ENCODE measurements at places on chromosomes 1 and 21. TPM values are rescaled to one million over a fixed set of nuclear protein-coding genes. Genes with fewer than 3 reads are reported as not detected.

GRCh38 chr1:12528021-12528852 is 89.8 kb downstream of the DHRS3 start:
- no peak for DNase-seq

DNA sequence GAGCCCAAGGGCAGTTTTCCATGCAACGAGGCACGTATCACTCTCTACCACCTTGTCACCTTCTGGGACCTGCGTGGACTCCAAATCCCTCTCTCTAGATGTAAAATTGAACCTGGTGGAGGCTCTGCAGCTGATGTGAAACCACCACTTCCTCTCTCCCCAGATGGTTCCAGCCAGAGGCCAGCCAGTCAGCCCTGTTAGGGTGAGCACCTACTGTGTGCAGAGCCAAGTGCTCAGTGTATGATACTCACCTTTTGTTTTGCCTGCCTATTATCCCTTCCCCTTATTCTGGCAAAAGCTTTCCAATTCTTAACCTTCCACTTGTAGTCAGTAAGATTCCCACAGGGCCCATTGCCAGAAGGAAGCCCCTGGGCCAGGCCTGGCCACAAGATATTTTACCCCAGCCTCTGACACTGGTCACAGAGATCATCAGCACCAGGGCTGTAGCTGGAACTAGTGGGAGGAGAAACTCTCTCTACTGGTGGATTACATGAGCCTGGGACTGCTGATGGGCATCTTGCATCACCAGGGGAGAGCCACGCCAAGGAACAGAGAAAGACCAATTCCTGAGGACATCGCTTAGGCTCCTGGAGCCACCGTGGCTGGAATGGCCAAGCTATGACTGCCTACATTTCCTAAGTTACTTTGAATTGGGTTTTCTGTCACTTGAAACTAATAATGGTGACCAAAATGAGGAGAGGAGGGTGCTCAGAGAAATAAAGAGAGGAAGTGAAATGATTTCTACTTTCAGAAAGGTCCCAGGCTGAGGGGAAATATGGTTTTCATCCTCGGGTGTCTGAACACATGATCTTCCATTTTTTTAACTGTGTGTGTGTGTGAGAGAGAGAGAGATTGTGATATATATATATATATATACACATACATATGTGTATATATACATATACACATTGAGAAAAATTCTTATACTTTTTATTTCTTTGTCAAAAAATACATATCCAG is 26.6 kb upstream of the RD3 start:
- DNase-seq = no peak

Gene LEPROT
- 45.8 TPM for total RNA-seq

DNA sequence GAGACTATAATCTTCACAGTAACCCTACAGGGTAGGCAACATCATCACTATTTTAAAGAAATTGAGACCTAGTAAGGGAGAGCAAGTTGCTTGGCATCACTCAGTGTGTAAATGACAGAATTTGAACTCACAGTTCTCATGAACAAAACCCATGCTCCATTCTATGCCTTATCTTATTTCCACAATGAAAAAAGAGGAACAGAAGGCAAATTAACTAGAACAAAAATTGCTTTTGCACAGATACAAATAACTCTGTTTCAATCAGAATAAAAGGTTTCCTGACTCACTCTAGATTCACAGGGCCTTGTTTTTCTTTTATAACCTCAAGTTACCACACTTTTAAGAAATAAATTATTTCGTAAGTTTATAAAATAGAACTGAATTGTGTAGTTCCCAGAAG is 90.1 kb downstream of the UCHL5 start:
- no peak for DNase-seq

Gene VTCN1
- 0.04 TPM for total RNA-seq

DNA sequence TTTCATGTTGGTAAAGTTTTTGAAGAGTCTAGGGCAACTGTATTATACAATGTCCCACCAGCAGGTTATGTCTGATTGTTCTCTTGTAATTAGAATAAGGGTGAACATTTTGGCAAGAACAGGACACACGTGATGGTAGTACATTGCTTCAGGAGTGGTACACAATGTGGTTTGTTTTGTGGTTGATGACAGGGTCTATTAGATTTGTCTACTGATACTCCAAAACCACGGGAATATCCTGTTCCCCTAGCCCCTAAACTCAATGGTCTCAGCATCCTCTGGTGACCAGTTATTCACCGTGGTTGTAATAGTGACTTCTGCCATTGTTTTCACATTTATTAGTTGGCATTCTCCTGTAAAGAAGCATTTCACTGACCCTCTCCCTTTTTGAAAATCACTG is 22.1 kb upstream of the ACTA1 start:
- DNase-seq = no peak

DNA sequence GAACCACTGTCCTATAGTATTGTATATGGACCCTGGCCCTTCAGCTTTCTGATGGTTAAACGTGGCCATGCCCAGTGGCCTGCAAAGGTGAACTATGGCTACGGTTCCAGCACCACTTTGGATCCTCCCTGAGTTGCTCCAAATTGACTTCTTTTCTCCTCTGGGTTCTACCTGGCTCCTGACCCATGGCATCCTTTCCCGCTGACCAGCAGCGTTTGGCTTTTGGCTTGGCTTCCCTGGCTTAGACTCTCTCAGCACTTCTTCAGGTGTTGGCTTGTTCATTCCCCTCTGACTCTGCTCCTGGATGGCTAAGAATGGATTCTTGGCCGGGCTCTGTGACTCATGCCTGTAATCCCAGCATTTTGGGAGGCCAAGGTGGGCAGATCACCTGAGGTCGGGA is 152.9 kb downstream of the CNIH3 start:
- DNase-seq = no peak

DNA sequence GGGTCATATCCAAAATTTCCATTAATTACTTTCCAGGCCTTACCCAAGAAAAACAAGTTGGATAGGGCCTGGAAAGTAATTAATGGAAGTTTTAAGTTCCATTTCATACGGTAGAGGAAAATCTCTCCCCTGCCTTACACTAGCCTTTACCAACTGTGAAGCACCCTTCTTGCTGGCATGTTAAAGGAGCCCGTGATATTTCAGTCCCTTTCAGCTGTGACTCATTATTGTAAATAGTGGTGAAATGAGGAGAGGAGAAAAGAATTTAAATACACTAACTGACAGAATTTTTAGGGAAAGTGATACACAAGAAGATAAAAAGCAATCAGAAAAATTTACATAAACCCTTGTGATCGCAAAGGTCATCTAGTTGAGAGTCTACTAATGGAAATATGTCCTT is 20.3 kb upstream of the KAZN start:
- no peak for DNase-seq

GRCh38 chr1:243497939-243498681 is 242.3 kb downstream of the SDCCAG8 start:
- DNase-seq = no peak

Gene REN
- not detected for total RNA-seq

- DNase-seq = peak; percentile 44
Measured at GRCh38 chr1:165942927-165943597, 115.6 kb downstream of the UCK2 start.

Gene TRPM2
- 0.89 TPM for total RNA-seq

GRCh38 chr1:162406811-162407210 is 5.1 kb downstream of the SH2D1B start:
- no peak for DNase-seq

Gene DMRTA2
- 0.04 TPM for total RNA-seq

- no peak for DNase-seq
Measured at GRCh38 chr1:221916176-221916575, 174.3 kb upstream of the DUSP10 start.

- DNase-seq = no peak
Measured at GRCh38 chr21:42317826-42318746, 2.9 kb upstream of the TFF3 start.
